ENCODE measurements at places on chromosomes 4 and X.

- no peak for DNase-seq
Measured at GRCh38 chrX:10656214-10656613, 35.8 kb upstream of the MID1 start.

DNA sequence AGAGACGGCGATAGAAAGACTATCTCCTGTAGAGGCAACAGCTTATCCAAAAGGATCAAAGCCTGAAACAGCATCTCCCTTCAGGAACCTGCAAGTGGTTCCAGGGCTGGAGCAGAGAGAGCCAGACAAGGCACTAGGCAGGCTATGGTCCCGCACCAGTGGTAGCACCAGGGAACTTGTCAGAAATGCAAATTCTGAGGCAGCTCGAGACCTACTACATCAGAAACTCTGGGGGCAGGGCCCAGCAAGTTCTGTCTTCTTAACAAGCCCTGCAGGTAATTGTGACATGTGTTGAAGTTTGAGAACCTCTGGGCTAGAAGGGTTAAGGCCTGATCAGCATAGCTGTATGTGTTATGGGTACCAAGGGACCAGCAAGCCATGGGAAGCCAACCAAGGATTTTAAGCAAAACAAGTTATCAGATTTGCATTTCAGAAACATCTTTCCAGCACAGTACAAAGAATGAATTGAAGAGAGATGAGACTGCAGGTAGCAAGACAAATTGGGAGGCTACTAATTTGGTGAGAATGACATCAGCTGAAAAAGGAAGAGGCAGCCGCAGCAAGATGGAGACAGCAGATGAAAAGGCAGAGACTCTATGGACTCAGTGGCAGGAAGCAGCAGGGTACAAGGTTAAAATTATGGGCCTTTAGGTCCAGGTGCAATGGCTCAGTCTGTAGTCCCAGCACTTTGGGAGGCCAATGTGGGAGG is 139.7 kb downstream of the TSPAN5 start:
- peak; percentile 20 for DNase-seq

DNA sequence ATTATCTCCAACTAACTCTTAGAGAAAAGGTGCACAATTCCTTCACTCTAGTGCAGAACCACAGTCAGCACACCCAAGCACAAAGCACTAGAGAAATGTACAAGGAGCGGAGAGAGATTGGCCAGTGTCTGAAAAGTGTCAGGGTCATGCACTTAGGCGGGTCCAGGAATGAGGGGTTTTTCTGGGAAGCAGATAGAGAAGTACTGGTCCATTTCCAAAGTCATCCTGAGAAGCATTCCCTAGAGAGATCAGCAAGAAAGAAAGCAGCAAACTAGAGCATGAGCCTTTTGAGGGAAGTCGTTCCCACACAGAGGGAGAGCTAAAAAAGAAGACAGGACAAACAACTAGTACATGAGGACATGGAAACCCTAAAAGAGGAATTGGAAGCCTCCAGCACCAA is 168.1 kb upstream of the MAP3K15 start:
- DNase-seq = no peak

DNA sequence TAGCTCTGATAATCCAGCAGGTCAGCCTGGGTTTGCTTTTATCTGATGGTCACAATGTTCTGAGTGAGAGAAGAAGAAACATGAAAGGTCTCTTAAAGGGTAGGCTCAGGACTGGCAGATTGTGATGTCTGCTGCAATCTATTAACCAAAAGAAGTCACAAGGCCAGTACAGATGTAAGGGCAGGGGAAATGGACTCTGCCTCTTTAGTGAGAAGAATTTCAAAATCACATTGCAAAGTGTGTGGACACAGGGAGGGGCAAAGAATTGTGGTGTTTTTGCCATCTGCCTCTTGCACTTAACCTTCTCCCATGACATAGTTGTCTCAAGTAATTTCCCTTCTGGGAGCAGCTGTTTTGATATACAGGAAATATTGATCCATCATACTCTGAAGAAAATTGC is 40.9 kb downstream of the IL1RAPL1 start:
- DNase-seq = no peak

- DNase-seq = peak; percentile 35
Measured at GRCh38 chr4:186192066-186192612, 772 bp downstream of the CYP4V2 start.

DNA sequence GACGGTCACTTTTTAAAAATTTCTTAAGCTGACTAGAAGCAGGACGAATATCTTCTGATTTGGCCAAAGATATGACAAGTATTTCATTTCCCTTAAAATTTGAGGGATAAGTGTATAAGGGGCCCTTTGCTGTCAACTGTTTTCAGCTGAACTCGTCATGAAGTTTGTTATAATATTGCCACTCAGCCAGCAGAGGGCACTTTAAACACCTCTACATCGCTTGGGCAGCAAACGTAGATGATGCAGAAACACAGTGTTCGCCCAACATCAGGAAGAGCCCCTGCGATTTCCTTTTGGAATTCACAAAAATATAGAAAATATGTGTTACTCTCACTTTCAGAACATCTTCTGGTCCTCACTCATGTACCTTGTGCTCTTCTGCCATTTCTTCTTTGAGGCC is 435.7 kb upstream of the FMR1 start:
- DNase-seq = peak; percentile 2

DNA sequence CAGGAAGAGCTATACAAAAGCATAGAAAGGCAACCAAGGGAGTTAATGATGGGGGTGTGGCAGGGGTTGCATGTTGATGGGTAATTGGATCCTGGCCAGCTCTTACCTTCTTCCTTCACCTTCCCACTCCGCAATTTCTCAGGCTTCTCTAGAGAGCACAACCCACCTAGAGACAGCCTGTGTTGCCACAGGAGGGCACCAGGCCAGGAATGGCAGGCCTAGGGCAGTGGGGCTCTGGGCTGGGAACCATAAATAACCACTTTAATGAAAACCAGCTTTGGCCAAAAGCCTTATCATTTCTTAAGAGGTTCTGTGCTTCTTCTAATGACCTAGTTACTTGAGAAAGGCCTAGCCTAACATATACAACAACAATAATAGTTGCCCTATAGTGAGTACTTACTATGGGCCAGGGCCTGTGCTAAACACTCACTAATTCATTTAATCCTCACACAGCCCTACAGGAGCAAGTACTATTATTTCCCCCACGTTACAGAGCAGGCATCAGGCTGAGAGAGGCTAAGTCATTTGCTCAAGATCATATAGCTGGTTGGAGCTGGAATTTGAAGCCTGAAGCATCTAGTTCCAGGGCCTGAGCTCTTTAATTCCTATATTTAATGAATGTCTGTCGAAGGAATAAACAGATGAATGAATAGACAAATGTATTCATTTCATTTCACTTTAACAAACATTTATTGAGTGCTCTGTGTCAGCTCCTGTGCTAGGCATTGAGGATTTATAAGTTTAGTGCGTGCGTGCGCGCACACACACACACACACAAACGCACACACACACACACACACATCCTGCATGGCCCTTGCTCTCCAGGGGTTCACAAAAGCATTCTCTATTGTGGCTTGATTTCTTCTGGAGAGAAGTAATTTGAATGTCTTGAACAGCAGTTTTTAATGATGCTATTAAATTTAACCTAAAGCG is 66.8 kb downstream of the RTL9 start:
- no peak for DNase-seq

GRCh38 chr4:155766622-155767021 is 7.8 kb downstream of the GUCY1B1 start:
- DNase-seq = no peak

DNA sequence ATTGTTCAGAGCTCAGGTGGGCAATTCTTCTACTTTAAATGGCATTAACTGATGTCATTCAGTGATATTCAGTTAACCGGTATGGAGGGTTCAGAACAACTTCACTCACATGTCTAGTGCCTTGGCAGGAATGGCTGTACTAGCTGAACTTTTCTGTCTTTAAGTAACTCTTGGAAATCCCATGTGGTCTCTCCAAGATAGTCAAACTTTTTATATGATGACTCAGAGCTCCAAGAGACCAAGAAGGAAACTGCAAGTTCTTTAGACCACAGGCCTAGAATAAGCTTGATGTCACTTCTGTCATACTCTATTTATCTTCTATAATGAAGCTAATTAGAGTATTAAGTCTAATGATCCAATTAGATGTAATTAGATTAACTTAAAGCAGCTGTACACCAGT is 24.9 kb downstream of the LHFPL1 start:
- DNase-seq = no peak

DNA sequence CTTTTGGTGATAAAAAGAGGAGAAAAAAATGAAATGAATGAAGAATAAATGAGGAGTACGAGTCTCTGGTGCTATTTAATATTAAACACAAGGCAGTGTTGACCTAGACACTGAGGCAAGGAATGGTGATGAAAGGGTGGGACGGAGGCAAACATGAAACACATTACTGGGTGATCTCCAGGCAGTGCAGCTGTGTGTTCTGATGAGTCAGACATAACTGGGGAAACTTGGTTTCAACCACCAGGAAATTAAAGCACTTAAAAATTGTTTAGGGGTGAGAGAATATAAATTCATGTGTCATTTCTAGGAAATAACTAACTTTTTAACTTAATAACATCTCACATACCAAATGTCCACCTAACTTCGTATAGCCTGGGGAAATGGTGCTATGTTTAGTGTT is 19.7 kb upstream of the CXCL6 start:
- DNase-seq = no peak

DNA sequence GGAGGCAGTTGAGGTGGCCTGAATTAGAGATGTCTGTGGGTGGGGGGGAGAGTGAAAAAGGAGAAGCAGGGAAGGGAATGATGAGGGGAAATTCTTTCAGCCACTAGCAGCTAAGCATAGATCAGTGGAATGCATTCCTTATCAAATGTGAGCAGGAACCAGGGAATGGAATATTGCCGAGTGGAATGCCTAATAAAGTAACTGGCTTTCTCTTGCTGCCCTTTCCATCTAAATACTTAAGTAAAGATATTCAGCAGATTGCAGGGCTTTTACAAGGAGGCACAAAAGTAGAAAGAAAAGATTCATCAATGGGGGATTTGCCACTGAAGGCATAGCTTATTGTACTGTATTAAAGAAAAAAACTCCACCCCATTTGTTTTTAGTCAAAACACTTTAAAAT is 263.0 kb upstream of the RPS6KA3 start:
- no peak for DNase-seq

GRCh38 chr4:162497564-162498167 is 333.9 kb upstream of the FSTL5 start:
- DNase-seq = no peak

- DNase-seq = no peak
Measured at GRCh38 chrX:123993904-123994635, 32.6 kb downstream of the STAG2 start.

- DNase-seq = no peak
Measured at GRCh38 chrX:111567542-111568255, 56.3 kb downstream of the SERTM2 start.

GRCh38 chrX:23251043-23251442 is 83.6 kb upstream of the PTCHD1 start:
- DNase-seq = no peak

GRCh38 chrX:129982300-129983251 is at the start of gene BCORL1:
Gene BCORL1 (plus strand): TSS chrX:129982635. CDS start chrX:130005232, 22,597 bp downstream.
- peak; percentile 85 for DNase-seq

DNA sequence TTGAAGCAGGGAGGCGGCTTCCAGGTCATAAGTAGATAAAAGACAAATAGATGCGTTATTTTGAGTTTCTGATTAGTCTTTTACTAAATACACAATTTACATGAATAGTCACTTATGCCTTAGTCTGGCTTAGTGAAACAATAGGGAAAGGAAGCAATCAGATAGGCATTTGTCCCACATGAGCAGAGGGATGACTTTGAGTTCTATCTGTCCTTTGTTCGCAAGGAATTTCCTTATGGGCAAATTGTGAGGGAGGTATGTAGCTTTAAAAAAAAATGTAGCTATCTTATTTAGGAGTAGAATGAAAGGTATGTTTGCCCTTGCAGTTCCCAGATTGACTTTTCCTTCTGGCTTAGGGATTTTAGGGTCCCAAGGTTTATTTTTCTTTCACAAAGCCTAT is 26.3 kb upstream of the ADH1C start:
- no peak for DNase-seq

DNA sequence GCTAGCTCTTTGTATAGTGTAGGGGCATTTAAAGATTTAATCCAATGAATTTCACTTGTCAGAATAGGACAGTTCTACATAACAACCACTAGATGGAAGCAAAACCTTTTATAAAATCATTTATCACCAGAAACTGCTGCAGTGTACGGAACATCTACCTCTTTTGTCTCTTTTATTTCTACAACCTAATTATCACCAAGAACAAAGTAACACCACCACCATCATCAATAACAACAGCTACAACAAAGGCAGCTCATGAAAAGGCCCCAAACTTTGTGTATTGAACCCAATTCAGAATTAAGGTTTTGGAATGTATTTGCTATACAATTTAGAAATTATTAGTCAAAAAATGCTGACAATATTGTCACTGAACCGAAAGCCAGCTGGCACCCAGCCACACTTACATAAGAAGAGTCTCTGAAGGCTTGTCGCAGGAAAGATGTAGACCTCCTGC is 260.9 kb upstream of the RPS6KA3 start:
- no peak for DNase-seq

GRCh38 chrX:953879-954482 is 258.5 kb downstream of the CRLF2 start:
- DNase-seq = no peak

DNA sequence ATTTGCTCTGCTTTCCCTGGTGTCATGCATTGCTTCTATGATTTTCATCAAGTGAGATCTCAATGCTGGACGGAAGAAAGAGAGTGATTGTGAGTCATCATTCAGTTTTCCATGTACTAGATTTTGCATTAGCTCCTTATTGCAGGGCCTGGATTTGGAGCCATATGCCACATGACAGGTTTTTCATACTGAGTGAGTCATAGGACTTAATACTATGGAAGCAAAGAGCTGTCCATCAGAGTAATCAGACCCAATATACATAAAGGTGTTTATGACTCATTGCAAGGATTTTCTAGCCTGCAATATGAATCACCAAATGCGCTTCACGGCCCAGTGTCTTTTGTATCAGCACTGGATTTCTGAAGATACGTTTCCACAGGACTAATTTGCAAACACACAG is 11.2 kb upstream of the TFDP3 start:
- no peak for DNase-seq

GRCh38 chrX:68840256-68840655 is 11.4 kb downstream of the EFNB1 start:
- no peak for DNase-seq

DNA sequence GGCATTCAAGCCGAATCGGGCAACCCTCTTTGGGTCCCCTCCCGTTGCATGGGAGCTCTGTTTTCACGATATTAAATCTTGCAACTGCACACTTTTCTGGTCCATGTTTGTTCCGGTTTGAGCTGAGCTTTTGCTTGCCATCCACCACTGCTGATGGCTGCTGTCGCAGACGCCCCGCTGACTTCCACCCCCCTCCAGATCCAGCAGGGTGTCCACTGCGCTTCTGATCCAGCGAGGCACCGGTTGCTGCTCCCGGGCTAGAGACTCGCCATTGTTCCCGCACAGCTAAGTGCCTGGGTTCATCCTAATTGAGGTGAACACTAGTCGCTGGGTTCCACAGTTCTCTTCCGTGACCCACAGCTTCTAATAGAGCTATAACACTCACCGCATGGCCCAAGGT is 13.3 kb downstream of the ACOX3 start:
- DNase-seq = no peak

GRCh38 chr4:31983677-31984076 is 1263.5 kb downstream of the PCDH7 start:
- DNase-seq = no peak
